HCEC 1CT (cell line): ENCODE measurements at places on chromosomes 16 and 17.
A peak's percentile ranks its signal among the peaks of the same experiment; 100 is the strongest.

DNA sequence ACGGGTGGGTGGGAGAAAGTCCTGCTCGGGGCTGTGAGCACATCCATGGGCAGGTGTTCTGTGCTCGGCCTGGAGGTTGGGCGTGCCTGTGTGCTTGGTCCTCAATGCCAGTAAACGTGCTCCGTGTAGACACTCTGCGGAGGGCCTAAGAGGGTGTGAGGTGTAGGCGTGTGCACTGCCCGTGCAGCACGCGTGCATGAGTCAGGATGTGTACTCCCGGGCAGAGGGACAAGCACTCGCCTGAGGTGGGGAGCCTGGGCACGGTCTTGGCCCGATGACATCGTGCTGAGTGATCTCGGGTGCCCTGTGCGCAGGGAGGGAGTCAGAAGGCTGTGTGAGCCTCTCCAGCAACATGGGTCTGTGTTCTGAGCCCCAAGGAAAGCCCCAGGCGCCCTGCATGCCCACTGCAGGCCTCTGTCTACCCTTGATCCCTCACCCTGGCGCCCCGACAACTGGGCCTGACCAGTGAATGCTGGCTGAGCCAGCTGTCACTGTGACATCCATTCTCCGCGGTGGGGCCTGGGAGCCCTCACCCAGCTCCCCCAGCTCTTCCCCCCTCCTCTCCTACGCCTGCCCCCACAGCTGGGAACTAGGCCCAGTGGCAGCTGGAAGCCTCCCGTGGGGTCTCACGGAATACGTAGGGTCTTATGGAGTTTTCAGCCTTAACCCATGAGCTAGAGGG, 23.5 kb upstream of the NXPH3 start:
- DNase-seq: peak; percentile 15

DNA sequence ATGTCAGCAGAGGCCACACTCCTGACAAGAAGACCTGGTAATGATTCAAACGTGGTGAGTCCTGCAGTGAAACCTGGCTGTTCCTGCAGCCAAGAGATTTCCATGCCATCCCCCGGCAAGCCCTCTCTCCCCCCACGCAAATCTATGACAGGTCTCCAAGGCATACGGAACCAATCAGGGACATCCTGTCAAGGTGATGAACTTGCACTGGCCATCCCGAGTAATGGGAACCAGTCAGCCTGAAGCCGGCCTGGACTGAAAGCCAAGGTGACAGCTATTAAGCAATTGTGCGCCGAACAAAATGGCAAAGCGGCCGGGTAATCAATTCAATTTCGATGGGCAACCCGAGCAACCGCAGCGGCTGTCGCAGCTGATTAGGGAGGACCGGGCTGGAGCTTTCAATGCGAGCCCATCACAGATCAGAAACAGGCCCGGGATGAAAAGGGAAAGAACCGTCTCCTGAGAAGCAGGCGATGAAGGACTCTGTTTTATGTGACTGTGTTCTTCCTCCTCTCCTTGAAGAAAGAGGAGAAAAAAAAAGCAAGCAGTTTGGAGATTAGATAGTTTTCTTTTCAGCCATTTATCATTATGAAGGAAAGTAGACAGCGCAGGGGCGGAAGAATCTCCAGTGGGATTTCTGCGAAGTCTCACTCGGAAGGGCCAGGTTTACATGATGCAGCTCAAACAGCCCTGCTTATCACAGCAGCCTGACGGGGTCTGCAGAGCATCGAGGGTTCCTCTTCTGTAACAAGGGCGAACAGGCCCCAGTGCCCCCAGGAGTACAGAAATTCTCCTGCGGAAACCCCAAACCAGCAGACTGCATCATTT, 35.2 kb downstream of the TBX4 start:
- no peak for DNase-seq

GRCh38 chr17:31604936-31605335, 213.5 kb downstream of the RAB11FIP4 start:
- DNase-seq: no peak

GRCh38 chr16:3140603-3141427, 6.0 kb downstream of the ZNF213 start:
- no peak for DNase-seq

DNA sequence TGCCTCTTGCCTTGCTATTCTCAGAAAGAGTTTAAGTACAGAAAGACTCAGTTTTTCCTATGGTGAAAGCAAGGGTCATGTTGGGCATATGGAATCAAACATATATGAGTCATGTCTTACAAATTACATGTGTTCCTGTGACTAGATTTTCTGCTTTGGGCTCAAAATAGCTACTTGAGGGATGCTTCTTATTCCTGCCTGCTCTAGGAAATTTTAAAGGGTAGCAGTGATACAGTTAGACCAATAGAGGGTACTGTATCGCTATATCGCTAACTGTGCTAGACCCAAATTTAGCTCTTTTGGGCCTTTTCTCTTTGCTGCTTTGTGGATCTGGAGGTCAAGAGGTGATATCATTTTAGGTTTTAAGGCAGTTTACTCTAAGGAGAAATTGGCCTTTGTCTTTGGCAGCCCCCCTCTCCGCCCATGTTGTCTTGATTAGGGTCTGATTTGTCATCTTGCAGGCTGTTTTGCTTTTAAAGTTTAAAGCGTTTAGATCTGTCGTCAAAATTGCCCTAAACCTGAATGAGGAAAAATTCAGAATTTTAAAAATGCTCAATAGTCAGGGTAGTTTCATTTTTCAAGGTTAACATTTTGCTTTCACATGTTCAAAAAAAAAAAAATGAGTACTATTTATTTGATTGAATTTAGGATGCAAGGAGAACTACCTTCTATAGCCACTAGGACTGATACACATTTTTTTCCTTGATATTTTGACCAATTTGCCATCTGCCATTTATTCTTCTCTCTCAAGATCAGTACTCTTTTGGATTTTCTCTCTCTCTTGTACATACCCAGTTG, 8.8 kb downstream of the NFATC3 start:
- peak; percentile 80 for DNase-seq

- DNase-seq: no peak
Measured at GRCh38 chr16:1527836-1528811, 5.3 kb upstream of the TMEM204 start.

GRCh38 chr17:59257101-59257500, 36.8 kb downstream of the GDPD1 start:
- DNase-seq: no peak

DNA sequence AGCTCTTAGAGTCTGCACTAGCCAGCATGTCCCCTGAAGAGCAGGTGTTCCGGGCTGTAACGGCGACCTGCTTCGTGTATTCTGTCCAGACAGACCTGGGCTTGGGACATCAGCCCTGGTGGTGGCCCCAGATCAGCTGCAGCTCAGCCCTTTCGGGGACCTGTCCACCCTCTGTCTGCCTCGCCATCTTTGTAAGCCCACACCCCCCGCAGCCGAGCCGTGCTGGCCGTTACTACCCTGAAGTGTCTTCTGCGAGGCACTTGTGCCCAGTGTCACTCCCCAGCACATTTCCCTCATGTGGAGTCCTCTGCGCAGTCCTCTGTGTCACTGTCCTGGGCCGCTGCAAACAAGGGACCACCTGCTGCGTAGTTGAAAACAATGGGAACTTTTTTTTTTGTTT, 10.4 kb downstream of the CARD14 start:
- DNase-seq: no peak

- DNase-seq: no peak
Measured at GRCh38 chr16:54883358-54883757, 47.3 kb upstream of the IRX5 start.

DNA sequence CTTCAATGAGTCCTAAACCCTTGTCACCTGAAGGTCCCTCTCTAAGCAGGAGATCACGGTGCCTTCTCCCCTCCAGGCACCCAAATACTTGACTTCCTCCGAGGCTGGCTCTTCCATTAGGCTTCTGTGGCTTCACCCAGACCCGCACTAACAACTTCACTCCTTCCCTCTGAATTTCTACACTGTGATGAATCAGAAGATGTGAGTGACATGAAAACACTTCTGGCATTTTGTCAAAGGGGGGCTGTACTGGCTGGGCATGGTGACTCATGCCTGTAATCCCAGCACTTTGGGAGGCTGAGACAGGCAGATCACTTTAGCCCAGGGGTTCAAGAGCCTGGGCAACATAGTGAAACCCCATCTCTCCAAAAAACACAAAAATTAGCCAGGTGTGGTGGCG, 72.6 kb upstream of the CNEP1R1 start:
- DNase-seq: peak; percentile 38

DNA sequence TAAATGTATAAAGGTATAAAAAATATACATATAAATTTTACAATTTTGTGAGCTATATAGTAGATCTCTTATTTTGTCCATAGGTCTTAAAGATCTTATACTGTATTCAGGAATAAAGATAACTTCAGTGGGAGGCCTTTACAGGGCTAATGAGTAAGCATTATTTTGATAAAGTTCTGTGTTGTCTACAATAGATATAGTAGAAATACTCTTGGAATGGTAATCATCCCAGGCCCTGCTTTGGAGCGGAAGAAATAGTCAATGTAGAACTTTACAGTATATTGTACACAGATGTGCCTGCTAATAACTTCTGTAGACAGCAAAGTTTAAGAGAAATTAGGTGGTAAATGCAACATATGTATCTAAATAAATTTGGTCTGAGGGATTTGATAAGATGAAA, 42.6 kb downstream of the TENT4B start:
- DNase-seq: no peak

DNA sequence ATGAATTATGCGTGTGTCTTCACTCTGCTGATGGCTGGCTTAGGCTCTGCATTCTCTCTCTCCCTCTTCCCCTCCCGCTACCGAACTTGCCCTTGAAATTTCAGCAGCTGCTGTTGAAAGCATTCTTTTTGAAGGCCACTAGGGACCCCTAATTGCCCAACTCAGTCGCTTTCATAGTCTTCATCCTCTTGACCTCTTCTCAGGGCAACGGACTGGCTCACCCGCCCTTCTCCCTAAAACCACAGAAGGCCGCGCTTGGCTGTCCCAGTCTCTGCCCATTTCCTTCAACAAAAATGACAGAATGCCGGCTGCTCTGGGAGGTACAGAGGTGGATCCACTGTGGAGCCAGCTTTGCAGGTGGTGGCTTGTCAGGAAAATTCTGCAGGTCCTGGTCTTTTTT, 21.0 kb upstream of the FMNL1 start:
- no peak for DNase-seq

DNA sequence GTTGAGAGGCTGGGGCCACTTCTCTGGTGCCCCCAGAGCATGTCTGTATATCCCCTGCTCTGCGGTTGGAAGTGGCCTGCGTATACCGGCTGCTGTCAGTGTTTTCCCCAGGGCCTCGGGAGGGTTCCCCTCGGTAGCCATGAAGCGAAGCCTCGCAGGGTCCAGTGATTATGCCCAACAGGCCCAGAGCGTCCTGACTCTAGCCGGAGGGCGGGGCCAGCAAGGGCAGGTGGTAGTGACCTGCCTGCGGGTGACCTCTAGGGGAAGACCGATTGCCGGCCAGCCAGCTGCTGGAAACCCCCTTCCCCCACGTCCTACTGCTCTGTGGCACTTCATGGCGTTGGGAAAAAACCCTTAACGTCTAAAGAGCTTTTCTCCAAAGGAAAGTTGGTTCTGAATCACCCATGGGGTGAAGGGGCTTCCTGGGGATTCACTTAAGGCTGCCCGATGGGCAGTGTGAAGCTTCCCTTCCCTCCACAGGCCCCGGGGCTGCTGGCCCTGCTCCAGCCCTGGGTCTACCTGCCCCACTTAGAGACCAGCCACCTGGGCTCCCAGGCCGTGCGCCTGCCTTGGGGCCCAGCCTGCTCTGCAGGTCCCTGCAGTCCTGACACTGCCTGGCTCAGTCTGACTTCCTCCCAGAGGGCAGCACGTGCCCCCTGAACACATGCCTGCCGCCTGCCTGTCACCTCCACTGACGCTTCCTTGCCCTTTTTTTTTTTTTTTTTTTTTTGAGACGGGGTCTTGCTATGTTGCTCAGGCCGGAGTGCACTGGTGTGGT, 72.8 kb downstream of the SOCS1 start:
- no peak for DNase-seq

DNA sequence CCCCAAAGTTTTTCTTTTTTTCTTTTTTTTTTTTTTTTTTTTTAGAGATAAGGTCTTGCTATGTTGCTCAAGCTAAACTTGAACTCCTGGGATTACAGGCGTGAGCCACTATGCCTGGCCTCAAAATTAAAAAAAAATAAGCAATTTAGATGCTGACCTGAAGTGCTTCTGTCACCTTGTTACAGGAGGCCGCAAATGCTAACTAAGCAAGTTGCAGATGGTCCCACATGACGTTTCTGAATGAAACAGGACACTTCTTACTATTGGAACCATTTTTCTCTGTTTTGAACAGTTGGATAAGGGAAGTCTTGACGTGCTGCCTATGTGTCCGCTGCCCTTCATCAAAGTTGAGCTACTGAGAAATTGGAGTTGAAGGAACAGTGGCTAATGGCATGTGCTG, 8.8 kb downstream of the ANKRD40CL start:
- no peak for DNase-seq

DNA sequence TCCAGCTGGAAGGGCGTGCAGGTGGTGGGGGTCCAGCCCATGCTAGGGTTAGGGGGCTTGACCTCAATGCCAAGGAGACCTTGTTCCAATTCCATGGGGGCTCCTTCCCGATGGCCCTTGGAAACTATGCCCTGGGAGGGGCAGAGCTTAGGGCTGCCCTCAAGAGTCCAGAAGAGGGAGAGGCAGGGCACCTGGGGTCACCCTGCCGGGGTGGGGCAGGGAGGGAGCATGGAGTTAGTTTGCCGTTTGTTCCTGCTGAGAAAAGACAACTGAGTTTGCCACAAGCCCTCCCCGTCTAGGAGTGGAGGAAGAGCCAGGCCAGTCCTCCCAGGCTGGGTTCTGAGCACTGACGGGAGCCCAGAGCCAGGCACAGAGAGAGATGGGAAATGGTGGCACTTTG, 21.4 kb downstream of the MMP15 start:
- DNase-seq: no peak

- DNase-seq: no peak
Measured at GRCh38 chr16:87389245-87389644, 2.9 kb upstream of the MAP1LC3B start.

- no peak for DNase-seq
Measured at GRCh38 chr17:30996486-30996885, 25.6 kb downstream of the RNF135 start.

DNA sequence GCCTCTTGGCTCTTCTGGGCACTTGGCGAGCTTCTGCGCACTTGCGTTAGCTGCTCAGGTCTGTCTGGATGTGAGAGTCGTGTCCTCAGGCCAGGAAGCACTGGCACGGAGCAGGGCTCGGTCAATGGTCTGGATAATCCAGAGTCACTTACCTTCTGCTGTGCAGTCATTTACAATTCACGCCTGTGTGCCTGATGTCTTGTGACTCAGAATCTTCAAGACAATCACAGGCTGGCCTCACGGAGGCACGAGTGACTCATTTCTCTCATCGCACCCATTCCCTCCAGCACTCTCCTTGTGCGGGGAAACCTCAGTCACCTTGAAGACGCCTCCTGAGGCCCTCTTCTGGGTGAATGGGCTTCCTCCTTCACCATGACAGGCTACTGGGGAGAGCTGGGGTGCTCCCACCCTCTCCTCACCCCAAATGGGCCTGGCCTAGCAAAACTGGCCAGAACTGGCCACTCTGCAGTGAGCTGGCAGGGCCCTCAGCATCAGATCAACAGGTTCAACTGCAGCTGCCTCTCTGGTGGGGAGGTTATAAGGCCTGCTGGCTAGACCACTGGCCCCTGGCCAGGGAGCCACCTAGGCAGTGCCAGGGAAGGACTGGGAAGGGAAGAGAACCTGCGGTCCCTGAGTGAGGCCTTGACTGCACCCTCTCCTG, 1.9 kb upstream of the CAPN15 start:
- peak; percentile 81 for DNase-seq

- no peak for DNase-seq
Measured at GRCh38 chr16:65725156-65725845, 603.4 kb upstream of the CDH11 start.

- peak; percentile 82 for DNase-seq
Measured at GRCh38 chr16:86391984-86392383, 118.3 kb upstream of the FOXF1 start.

- no peak for DNase-seq
Measured at GRCh38 chr17:64411999-64412771, 21.5 kb upstream of the PECAM1 start.
